HepG2 (cell line): ENCODE measurements at places on chromosomes 6 and 20.

DNA sequence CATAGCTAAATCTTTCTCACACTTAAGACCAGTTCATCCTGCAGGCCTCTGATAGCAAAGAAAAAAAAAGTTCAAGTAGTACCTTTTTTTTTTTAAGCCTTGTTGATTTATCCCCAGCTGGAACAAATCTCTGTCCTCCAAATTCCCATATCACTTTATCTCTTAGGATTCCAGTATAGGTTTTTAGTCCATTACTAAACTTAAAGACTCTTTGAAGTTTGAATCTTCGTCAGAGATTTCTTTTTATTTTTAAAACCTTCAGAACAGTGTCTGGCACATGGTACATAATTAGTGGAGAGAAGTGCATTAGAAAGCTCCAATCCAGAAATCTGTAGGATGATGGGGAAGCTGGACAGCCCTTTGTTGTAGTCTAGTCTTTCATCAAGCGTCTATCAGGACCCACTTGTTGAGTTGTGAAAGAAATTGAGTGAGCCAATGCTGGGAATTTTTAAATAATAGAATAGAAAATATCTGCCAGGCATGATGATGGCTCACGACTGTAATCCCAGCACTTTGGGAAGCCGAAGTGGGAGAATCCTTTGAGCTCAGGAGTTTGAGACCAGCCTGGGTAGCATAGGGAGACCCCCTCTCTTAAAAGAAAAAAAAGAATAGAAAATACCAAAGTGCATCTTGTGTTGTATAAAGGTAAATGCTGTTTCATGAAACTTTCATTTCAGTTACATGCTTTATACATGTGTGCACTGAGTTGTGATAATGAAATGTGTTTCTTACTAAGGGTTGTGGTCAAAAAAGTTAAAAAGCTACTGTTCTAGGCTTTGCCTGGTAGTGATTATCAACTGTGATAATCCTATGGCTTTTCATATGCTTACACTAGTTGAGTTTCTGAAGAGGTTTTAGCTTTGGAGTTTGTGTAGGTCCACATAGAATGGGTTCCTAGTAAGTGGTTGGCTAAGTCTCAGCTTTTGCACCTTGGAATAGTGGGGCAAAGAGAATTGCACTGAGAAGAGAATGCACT lies 3.2 kb downstream of the NFYA start:
- no peak for DNase-seq

DNA sequence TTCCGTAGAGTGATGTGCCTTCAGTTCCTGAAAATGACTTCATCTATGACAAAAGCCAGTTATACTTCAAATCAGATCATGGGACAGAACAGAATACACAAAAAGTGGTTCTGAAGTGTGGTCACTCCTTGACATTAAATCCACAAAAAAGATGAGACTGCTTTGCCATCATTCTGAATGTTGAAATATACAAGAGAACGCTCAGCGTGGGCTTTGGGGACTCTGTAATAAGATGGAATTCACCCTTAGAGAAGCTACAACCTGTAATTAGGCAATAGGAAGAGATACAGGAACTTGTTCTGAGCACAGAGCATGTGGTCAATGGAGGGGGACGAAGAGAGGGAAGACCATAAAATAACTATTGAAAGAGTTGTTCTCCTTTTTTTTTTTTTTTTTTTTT lies 184.3 kb downstream of the CARMIL1 start:
- DNase-seq: no peak

DNA sequence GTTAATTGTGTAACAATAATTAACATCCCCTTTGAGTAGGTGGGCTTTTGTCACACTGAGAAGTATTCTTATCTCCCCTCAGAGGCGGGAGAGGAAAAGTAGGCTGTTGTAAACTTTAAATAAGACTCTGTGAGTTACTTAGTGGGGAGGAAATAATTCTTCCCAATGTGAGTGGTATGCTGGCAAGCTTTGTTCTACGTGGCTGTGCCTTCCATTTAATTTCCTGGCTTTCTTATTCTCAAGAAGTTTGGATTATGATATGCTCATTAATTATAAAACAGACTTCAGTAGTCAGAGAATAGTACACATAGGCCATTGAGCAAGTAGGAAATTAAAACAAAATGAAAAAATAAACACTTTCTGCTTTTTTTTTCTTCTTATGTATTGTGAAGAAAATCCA lies 19.1 kb downstream of the ADGRB3 start:
- DNase-seq: no peak

DNA sequence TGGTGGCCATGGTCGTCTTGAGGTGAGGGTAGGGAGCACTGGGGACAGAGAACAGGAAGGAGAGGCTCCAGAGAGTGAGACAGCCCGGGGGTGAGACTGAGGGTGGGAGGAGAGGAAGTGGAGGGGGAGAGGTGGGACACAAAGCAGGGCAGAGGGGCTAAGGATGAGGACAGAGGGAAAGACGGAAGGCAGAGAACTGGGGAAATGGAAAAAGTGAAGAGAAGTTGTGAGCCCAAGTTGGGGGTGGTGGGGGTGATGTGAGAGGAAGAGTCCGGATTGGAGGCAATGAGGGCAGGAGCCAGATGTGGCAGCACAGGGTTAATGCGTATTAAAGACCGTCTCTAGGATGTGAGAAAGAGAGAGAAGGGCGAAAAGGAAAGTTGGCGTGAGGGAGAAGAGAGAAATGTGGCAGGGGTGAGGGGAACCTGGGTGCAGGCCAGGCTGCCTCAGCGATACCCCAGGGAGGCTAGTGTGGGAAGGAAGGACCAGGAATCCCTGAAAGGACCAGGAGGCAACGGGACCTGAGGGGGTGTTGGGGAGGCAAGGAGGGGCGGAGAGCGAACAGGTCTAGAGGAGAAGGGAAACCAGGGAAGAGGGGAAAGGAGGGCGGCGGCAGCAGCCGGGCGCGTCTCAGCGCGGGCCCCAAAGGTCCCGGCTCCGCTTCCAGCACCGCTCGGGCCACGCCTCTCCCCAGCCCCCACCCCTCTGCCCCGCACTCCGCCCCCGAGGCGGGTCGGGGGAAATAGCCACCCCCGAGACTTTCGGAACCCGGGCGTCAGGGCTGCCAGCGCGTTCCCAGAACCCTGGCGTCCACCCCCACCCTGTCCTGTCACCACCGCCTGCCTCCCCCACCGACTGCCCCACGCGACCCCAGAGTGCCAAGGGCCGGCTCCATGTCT lies at the start of gene PPP1R18:
Gene PPP1R18, minus strand, starts transcription at position 637 of the 899 bp plus-strand sequence. Its CDS starts 627 bp downstream, at position 10.
- DNase-seq: no peak

DNA sequence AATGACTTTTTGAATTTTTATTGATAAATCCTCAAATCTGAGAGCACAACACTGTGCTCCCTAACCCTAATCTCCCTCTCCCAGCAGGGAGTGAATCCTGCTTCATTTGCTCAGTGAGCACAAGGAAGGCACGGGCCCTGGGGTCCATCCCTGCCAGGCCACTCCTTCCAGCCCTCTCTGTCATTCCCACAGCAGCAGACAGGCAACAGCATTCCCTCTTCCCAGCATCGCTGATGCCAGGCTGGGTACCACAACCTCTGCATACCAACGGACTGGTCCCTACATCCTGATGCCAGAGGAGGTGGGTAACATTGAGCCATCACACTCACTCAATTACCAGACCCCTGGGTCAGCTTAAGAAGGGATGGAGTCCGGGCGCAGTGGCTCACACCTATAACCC lies 34.2 kb downstream of the MRPL14 start:
- DNase-seq: no peak

- no peak for DNase-seq
Observed at GRCh38 chr6:149889326-149889725, 8.6 kb downstream of the RAET1E start.
